ENCODE measurements at places on chromosomes 2 and 18. TPM values are rescaled to one million over a fixed set of nuclear protein-coding genes. Genes with fewer than 3 reads are reported as not detected.

Gene TMEM17
- total RNA-seq = 0.69 TPM

Gene CERKL
- not detected for total RNA-seq

Gene DLX1
- not detected for total RNA-seq

Gene DNAJB2
- total RNA-seq = 26.3 TPM

Gene TTN
- 9.7 TPM for total RNA-seq

Gene POLR1B
- total RNA-seq = 71.1 TPM

Gene ARHGAP15
- total RNA-seq = not detected

Measured in H1 (cell line).